Activated T-cell treated with anti-CD3 and anti-CD28 coated beads, Interleukin-2, amount 50 U/mL, for 48 hours (primary cell): ENCODE measurements at places on chromosomes 11 and 22.
A peak's percentile ranks its signal among the peaks of the same experiment; 100 is the strongest.

GRCh38 chr22:28521451-28521850 is 158.2 kb downstream of the TTC28 start:
- DNase-seq: no peak

DNA sequence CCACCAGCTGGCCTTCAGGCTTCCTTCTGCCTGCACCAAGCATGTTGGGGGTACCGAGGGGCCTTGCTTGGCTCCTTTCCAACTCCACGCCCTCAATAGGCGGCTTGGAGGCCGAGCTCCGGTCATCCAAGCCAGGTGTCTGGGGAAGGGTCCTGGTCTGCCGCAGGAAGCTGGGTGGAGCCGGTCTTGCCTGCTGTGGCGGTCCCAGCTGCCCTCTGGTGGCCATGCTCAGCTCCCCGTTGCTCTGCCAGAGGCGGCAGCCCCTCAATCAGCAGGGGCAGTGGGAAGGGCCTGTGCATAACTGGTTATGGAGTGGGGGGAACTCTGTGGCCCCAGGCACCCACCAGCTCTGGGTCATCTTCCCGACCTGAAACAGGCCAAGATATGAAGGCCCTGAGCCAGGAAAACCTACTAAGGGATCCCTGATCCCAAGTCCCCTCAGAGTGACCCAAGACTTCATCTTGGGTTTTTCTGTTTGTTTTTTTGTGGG is 3.2 kb downstream of the ARVCF start:
- peak; percentile 61 for DNase-seq

GRCh38 chr11:17415523-17416104 is 27.2 kb upstream of the KCNJ11 start:
- DNase-seq: no peak

DNA sequence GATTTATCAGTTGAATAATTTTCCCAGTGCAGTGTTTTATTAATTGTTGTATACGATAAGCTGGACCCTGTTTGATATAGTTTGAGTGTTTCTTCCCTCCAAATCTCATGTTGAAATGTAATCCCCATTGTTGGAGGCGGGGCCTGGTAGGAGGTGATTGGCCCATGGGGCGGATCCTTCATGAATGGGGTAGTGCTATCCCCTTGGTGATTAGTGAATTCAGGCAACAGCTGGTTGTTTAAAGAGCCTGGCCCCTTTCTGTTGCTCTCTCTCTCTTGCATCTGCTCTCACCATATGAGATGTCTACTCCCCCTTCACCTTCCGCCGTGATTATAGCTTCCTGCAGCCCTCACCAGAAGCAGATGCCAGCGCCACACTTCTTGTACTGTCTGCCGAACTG is 1.5 kb downstream of the OR5A1 start:
- DNase-seq: no peak

- DNase-seq: no peak
Observed at GRCh38 chr11:88909500-88909899, 156.3 kb downstream of the GRM5 start.

- no peak for DNase-seq
Observed at GRCh38 chr11:116980136-116980793, 118.0 kb downstream of the SIK3 start.

- DNase-seq: no peak
Observed at GRCh38 chr11:85685125-85685819, 723 bp downstream of the CCDC89 start.

DNA sequence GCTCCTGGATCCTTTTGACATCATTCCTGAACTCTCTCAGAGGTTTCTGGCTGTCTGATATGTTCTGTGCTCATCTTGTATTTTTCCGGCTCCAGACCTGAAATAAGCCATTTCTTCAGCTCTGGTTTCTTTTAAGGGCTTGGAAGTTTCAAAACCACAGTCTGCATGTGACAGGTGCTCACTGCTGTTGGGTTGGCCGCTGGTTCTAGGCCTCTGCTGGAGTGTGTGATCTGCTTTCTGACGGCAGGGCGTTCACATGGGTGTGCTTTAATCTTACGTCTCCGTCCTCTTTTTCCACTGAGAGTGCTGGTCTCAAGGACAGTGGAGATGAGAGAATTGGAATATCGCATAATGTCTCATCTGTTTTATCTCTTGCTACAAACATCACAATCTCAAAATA is 10.3 kb downstream of the ZBED4 start:
- no peak for DNase-seq

DNA sequence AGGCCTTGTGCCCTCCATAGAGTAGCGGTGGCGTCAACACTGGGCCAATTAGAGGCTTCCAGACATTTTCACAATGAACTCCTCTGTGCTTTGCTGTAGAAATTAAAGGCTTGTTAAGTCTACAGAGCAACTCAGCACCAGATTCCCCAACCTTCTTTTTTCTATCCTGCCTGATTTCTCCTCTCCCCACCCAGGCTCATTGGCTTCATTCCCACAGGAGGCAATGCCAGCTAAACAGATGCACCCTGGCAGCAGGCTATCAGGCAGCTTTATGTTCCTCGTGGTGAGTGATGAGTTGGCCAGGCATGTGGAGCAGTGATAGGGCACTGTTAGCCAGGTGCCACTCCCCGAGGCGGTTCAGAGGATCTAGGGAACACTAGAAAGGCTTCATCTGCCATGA is 4.8 kb downstream of the DIXDC1 start:
- DNase-seq: no peak

GRCh38 chr11:70167723-70168404 is 35.2 kb upstream of the FADD start:
- DNase-seq: no peak
